Upper lobe of left lung (tissue), 6 donors: ENCODE measurements at places on chromosomes 1 and 21. TPM values are rescaled to one million over a fixed set of nuclear protein-coding genes. Genes with fewer than 3 reads are reported as not detected.

DNA sequence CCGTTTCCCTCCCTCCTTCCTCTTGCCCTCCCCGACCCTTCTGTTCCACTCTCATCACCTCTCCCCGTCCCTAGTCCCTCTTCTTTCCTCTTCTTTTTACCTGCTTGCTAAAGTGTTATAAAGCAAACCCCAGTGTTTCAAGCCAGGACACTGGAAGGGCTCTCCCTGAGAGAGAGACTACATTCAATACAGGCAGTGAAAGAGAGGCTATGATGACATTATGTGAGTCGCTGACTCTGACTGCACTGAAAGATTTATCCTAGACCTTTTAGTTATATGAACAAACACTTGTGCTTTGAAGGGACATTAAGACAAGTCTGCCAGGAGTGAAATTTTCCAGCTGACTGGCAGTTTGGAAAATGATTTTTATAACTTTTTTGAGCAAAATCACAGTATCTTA, 155.7 kb downstream of the S1PR1 start:
- DNase-seq: no peak

DNA sequence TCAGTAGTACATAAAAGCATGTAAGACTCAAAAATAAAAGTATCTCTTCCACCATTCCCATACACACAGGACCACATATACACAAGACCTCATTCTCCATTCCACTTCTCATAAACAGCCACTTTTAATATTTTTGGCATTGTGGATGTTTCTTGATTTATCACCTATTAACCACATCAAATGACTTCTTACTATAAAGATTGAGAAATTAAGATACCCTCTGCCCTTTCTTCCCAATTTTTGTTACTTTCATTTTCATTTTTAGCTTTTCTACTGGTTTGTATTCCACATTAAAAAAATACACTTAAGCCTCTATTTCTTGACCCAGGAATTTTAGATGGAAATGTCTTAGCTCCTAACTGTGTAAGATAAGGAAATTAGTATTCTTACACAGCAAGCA, 22.8 kb downstream of the AKT3 start:
- no peak for DNase-seq

DNA sequence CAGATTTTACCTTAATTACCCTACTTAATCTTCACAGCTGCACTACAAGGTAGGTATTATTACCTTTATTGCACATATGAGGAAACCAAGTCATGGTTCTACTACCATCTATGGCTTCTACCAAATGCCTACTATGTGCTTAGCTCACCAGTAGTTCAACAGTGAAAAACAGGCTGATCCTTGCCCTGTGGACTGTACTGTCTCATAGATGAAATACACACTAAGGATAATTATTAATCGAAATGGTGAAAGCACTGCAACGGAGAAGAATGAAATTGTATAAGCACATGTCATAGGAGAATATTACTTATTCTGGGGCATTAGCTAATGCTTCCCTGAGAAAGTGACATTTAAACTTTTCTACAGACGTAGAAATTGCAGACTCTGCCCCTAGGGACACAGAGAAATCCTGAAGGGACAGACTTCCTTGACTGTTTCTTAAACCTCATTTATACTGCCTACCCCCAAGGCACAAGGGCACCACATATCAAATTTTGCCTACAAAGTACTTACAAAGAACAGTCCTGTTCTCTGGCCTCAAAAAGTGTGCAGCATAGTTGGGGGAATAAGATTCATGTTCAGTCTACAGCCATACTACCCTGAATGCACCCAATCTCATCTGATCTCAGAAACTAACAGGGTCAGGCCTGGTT, 148.4 kb upstream of the ZC3H11B start:
- DNase-seq: no peak

DNA sequence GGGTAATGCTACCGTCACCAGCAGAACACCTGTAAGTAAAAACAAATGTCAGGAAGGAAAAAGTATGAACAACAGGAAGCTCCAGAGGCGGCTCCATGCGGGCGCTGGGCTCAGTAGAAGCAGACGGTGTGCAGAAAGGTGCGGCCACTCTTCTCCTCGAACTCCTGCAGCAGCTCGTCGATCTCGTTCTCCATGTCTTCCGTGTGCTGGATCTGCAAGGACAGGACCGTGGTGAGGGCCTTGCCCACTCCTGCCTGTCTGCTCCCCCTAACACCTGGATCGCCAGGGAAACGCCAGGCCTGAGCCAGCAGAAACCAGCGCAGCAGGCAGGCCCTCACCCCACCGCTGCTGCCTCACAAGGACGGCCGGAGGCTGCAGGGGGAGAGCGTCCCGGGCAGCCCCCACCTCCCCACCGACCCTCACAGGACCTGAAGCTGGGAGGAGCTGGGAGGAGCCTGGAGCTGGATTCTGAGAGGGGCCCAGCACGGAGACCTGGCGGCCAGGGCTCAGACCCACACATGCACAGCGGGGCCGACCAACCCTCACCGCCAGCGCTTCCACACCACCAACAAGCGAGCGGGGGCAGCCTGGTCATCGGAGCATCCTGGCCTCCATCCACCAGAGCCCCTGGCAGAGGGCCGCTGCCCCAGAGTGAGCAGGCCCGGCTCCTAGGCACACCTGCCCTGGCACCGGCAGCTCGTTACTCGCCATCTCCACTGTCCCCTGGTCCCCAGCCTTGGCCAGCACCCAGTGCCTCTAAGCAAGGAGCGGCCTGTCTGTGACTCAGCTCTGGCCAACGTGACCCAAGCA, 1.7 kb upstream of the TMEM240 start:
- DNase-seq: no peak

DNA sequence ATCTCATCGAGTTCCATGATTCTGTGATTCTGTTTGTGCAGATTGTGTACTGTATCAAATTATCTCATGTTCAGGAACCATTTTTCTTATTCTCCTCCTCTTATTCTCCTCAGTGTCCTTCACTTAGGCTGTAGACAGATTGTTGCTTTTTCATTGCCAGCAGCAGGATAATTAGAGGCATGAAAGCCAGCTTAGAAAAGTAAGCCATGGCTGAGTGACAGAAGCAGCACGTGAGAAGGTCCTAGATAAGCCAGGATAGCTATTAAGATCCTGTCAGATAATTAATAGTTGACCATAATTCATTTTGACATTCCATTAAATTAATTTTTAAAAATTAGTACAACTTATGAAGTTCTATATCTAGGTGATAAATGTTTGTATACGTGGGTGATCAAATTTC, 60.8 kb upstream of the PRKACB start:
- no peak for DNase-seq

- no peak for DNase-seq
These were observed 126.5 kb upstream of the KCNK1 start for GRCh38 chr1:233487408-233487807.

DNA sequence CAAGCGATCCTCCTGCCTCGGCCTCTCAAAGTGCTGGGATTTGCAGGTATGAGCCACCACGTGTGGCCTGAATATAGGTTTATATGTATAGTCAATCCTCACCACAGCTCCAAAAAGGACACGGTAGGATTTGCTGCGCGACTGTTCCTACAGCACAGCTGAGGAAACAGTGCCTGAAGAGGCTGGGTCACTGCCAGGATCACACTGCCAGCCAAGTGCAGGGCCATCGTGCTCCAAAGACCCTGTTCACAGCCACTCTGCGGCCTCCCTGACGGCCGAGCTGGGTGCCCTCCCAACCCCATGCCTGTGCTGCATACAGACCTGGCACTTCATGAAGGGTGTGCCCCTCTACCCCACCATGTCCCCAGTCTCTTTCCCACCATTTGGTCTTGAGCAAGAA, 71.4 kb downstream of the MRPL37 start:
- DNase-seq: no peak

- no peak for DNase-seq
These were observed 25.6 kb downstream of the LRRC41 start for GRCh38 chr1:46277658-46278373.

- DNase-seq: no peak
These were observed 72.8 kb upstream of the ATP5PO start for GRCh38 chr21:33988237-33989017.

DNA sequence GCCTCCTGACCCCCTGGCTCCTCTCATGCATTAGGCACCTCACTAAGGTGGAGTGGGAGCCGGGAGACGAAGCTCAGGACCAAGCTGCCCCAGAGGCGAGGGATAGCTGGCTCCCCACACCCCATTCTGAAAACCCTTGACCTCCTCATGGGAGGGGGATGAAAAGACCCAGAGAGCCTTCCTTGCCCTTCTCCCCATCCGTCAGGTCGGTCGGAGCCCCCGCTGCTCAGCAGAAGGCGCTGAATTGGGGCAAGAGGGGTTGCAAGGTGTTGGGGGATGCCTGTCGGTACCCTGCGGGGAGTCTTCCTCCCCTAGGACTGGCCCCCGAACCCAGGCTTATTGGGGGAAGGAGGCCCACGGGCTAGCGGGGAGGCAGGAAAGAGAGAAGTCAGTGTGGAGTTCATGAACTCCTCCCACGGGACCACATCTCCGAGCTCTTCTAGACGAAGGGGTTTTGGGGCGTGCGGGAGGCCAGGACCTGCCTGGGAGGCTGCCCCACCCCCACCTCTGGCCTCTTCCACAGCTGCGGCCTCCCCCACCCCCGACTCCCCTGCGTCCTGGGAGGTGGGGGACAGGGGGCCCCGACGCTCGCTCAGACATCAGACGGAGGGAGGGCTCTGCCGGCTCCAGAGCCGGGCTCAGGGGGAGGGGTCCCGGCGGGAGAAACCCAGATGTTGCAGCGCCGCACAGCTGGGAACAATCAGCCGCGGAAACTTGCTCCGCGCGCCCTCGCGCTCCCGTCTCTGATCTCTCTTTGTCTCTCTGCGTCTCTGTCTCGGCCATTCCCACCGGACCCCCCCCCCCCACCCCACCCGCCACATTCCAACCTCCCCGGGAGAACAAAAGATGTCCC, 719 bp downstream of the MFAP2 start:
- DNase-seq: no peak

- DNase-seq: no peak
These were observed 83.2 kb downstream of the SH3GLB1 start for GRCh38 chr1:86787621-86788020.

GRCh38 chr1:215345766-215346165, 221.3 kb upstream of the KCTD3 start:
- no peak for DNase-seq

Gene CD101
- total RNA-seq: 5.5 TPM

Gene IL19
- not detected for total RNA-seq

Gene OR2L3
- not detected for total RNA-seq

Gene BSND
- not detected for total RNA-seq
